ENCODE measurements at places on chromosomes 3 and 15.

- DNase-seq: peak; percentile 32
Observed at GRCh38 chr3:188505151-188505550, 351.2 kb downstream of the LPP start.

DNA sequence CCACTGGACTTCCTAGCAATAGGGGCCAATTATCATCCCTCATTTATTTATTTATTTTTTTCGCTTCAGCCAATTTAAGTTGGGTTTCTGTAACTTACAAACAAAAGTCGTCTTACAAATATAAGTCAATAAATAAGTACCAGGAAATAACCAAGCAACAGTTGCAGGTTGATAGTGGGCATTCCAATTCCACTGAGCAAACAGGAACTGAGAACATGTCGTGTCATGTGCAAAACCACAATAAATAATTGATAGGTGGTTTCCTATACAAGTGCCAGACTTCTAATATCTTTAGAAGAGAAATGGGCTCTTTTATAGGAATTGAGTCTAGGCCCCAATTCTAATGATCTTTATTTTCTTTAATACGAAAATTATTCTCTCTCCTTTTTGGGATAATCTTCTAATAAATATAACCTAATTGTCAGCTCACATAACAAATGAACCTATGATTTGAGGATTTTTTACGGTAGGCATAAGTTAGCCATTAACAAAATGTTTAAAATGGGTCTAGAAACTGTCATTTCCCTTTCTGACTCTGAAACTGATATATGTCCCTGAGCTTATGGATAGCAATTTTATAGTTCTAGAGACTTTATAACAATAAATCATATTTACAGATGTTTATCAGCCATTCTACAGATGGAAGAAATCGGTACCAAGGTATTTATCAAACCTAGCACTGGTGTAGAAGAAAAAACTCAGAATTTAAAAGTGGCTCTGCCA, 571.8 kb downstream of the FOXP1 start:
- DNase-seq: no peak

DNA sequence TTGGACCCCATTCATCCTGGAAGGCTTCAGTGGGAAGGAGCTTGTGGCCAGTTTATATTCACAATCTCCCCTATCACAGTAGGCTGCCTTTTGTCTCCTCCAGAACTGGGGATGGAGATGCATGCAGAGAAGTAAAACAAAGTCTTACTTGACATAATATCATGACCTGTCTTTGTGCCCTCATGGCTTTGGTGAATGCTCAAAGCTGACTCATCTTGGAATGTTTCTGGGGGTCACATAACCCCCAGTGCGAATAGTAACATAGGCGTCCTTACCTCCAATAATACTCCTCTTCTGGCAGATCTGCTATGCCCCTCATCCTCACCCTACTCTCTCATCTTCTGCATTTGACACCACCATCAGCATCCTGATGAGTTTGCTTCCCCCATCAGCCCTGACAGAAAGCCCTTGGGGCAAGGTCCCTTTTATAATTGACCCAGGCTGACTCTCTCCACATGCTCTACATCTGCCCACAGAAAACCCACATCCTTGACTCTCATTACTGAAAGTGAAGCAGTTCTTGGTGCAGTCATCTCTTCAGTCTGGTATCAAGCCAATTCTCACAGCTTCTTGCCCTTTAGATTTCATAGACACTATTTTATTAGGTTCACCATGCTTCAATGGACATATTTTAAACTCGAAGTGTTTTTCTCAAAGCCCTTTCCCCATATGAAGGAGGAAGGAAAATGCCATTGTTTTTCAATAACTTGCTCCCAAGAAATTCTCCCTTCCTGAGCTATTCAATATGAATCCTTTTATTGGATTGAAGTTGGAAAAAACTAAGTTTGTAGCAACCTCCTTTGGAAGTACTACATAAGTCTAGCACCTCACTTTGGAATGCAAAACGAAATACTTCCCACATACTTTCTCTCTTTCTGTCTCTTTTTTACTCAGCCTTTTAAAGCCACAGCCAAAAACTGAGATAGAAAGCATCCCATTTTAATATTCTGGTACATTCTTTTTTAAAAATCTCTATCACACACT, 36.6 kb downstream of the OSTN start:
- DNase-seq: no peak

- DNase-seq: no peak
Observed at GRCh38 chr3:89375451-89375850, 268.0 kb downstream of the EPHA3 start.

DNA sequence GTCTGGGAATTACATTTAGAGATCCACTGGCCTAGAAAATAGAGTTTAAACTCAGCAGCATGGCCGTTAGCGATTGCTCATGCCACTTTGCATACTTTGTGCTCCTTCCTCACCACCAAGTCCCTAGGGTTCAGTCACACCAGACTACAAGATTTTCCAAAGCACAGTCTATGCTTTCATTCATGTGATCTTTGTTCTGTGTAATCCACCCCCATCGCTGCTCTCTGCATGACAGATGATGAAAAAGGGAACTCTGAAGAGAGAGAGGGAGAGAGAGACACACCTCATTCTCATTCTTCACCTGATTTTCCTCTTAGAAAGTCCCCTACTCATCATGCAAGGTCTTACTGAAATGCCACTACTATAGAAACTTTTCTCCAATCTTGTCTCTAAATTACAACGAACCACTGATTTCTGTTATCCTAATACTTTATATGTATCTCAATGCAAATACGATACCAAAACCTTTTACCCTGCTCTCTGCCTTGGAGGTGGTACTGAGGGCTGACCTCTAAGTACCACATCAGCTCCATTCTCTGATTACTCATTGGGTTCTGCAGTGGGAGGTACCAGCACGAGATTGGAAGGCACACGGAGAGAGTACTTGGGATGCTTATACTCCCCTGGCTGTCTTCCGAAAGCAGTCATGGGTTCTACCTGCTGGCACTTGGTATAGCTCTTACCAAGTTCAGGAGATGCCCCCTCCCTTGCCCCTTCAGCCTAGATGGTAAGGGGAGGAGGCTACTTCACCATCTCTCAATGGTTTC, 1.1 kb upstream of the PARP15 start:
- DNase-seq: peak; percentile 81

DNA sequence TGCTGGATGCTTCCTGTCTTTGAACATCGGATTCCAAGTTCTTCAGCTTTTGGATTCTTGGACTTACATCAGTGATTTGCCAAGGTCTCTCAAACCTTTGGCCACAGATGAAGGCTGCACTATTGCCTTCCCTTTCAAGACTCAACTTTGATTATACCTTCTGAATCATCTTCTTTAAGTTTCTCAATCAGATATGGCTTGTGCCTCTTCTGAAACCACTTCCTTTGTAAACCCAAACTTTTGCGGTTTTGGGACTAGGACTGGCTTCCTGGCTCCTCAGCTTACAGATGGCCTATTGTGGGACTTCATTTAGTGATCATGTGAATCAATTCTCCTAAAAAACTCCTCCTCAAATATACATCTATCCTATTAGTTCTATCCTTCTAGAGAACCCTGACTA, 47.1 kb upstream of the CADPS start:
- no peak for DNase-seq

DNA sequence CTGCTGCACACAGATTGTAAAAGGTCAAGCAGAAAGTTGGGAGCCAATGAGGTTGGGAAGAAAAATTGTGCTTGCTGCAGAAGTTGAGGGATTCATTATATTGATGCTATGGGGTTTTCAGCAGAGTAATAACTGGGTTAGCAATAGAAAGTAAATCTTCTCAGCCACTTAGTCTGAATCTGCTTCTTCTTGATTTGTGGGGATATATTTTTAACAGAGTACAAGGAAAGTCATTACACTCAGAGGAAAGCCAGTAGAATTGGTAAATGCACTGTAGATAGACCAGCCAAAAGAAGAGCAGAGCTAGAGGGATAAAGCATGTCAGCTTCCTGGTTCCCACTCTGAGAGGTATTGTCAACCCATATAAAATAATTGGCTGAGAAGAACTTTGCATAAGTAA, 663.6 kb downstream of the NLGN1 start:
- no peak for DNase-seq

DNA sequence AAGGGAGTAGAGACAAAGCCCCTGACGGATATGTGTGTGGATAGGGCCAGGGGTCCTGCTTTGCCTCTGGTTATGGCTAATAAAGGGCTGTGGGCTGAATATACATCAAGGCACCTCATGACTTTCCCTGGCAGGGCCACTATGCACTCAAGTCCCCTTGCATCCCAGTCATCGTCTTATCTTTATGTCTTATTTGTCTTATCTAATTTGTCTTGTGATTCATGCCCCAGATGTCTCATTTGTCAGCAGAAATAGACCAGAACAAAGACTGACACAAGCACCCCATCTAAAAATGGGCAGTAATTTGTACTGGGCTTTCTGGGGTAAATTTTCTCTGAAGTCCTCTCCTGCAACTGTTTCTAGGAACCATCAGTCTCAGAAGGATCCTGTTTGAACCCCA, 68.6 kb downstream of the ITGA11 start:
- DNase-seq: no peak

GRCh38 chr15:37536967-37537605, 397.4 kb upstream of the TMCO5A start:
- DNase-seq: no peak

DNA sequence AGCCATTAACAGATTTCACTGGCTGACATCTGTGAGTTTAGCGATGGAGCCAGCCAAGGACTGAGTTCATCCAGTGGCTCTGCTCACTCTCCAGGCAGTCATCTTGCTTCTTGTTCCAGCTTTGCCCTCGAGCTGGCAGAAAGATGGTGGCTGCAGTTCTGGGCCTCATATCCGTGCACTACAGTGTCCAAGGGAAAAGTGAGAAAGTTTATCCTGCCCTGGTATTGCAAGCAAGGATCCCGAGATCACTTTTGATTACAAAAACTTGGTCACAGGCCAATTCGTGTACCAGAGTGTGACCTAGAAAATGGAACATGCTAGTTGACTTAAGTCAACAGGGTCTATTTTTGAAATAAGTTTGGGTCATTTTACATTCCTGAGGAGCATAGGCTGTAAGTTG, 288.0 kb upstream of the CHRM5 start:
- no peak for DNase-seq

GRCh38 chr3:3084890-3085289, 25.3 kb downstream of the IL5RA start:
- DNase-seq: no peak

DNA sequence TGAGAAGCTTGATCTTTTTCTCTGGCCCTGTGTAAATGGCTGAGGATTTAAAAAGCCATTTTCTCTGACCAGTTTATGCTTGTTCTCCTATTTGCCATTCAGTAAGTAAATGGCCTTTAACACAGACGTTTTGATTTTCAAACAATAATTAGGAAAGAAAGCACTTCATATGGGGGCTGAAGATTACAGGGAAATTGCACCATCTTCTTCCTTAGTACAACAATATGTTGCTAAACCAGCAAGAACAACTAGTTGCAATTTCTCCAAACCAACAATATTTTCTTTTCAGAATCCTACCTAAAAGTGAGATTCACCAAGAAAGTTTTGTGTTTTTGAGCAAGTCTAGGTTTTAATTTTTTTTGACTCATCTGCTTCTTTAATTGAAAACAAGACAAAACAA, 80.5 kb upstream of the CCNL1 start:
- DNase-seq: peak; percentile 30

DNA sequence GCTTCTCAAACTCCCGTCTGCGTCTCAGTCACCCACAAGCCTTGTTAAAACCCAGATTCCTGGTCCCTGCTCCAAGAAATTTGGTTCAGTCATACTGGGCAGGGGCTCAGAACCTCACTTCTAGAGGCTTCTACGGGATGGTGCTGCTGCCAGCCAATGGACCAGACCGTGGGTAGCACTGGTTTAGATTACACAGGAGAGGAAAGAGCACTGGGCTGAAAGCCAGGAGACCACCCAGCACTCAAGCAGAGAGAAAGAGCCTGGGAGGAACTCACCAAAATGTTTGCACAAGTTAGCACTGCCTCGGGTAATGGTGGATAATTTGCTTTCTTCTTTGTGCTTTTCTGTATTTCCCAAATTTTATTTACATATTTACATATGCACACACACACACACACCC, 46.9 kb upstream of the MUC13 start:
- DNase-seq: no peak

GRCh38 chr15:100131321-100132224, 210.2 kb downstream of the ADAMTS17 start:
- DNase-seq: peak; percentile 41

DNA sequence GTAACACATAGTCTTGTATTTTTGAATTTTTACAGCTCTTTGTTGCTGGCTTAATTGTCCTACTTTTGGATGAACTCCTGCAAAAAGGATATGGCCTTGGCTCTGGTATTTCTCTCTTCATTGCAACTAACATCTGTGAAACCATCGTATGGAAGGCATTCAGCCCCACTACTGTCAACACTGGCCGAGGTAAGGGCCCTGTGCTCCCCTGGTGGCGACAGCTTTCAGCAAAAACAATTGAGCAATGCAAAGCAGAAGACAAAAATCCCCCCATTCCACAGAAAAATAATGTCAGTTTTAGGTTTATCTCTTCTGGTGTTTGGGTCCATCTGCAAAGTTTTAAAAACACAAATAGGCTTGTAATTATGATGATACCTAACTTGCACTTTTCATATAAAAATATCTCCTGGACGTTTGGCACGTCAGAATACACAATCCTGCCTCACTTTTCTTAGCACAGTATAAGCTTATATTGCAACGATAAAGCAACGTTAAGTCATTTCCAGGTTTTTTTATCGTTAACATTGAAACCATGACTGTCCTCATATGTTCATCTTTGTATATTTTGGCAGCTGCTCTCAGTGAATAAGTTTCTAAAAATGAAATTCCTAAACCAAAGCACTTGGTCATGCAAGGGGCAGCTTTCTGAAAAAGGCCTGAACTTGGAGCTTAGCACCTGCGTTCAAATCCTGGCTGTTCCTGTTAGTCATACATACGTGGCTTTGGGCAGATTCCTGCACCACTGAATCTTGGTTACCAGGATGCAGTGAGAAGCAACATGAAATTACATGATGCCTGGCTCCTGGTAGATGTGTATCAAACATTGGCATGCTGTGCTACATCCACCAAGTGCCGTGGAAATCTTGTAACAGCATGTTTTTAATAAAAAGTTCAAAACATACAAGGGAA, 8.5 kb downstream of the SEC61A1 start:
- no peak for DNase-seq

GRCh38 chr3:62433396-62433795, 60.0 kb upstream of the FEZF2 start:
- DNase-seq: no peak

DNA sequence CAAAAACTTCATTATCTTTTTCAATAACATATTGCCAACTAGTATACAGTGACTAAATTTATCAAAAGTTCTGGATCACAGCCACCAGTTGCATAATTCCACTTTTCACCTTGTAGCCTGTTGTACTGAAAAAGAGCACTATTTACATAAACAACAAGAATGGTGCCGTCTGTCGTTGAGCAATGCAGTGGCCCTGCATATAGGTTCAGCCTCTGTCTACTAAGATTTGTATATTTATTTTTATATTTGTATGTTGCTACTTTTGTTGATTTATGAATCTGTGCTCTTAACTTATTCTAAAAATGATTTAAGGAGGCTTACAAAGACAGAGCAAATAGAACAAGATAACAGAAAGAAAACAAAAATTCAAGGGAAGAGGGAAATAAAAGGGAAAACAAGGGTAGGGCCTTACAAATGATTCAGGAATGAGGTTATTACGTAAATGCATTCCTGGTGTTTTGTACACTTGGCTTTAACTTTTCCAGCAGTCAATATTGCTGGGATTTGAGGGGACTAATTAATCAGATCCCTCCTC, 257.6 kb upstream of the STT3B start:
- no peak for DNase-seq
